ENCODE measurements at places on chromosomes 7 and 10.
A peak's percentile ranks its signal among the peaks of the same experiment; 100 is the strongest.

GRCh38 chr7:101134399-101134980 is 7.6 kb downstream of the SERPINE1 start:
- H3K4me3 ChIP-seq: no peak overlapping the region
- H3K36me3 ChIP-seq: no peaks in the 10 kb centered on the region
- peaks cover 29% of the 10 kb centered on the region for H3K4me1 ChIP-seq
- H3K27ac ChIP-seq: no peak overlapping the region
- no peak for DNase-seq
- H3K27me3 ChIP-seq: peaks cover 4% of the 10 kb centered on the region

- H3K36me3 ChIP-seq: no peaks in the 10 kb centered on the region
- H3K27ac ChIP-seq: no peak overlapping the region
Measured at GRCh38 chr10:89001024-89001728, 10.6 kb downstream of the FAS start.

- peaks cover 49% of the 10 kb centered on the region for H3K27me3 ChIP-seq
- peaks cover 4% of the 10 kb centered on the region for H3K4me1 ChIP-seq
- H3K27ac ChIP-seq: no peak overlapping the region
- no peak for DNase-seq
- H3K4me3 ChIP-seq: no peak overlapping the region
Measured at GRCh38 chr10:6753644-6754043, 173.6 kb upstream of the PRKCQ start.

DNA sequence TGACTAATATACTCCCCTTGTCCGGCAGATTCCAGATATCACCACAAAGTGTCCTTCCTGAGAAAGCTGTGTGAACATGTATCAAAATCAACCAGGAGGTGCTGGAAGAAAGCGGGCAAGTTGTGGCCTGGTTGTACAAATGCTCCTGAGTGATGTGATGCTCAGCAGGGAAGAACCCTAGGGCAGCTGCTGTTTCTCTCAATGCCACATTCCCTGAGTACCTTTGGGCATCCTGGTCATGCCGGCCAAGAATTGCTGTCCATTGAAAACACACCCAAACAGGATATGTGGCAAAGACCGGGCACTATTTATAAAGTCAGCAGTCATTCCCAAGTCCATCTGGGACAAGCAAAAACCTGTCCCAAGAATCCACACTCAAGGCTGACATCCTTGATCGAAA is 7.8 kb upstream of the ADCY1 start:
- no peaks in the 10 kb centered on the region for H3K36me3 ChIP-seq
- no peak overlapping the region for H3K4me3 ChIP-seq
- H3K4me1 ChIP-seq: no peaks in the 10 kb centered on the region
- H3K27ac ChIP-seq: no peak overlapping the region
- DNase-seq: no peak

DNA sequence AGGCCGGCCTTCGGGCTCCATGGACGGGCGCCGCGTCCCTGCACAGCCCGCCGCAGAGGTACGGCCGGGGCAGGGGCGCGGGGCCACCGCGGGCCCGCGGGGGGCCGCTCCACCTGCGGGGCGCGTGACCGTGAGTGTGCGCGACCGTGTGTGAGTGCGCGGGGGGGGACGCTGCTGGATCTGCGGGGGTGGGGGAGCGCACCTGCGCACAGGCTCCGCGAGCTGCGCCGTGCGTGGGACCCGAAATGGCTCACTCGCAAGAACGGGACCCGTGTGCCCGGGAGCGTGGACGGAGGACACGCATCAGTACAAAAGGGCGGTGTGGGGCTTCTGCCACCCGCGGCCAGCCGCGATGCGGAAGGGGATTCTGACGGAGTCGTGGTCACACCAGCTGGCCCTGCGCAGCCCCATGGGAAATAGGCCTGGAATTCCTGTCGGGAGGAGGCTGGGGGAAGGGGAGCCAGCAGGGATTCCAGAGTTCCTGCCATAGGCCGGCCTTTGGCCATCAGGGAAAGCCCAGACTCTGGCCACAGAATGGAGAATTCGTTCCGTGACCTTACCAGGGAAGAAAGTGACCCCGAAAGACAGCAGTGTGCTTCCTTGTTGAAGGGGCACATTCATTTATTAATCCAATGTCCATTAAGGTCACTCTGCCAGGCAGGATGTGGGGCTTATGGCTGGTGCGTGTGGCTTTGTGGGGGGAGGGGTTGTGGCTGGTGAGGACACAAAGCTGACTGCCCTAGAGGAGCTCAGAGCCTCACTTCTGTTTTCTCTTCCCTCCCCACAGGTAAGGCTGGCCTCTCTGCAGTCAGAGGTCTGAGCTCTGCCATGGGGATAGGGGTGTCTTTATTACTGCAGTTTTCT is 494 bp downstream of the REPIN1 start:
- H3K4me3 ChIP-seq: peak overlapping the region; percentile 100
- DNase-seq: peak; percentile 52
- peak overlapping the region; percentile 99 for H3K27ac ChIP-seq
- peaks cover 2% of the 10 kb centered on the region for H3K27me3 ChIP-seq
- peaks cover 11% of the 10 kb centered on the region for H3K36me3 ChIP-seq
- H3K4me1 ChIP-seq: peaks cover 43% of the 10 kb centered on the region

GRCh38 chr10:24009736-24010135 is 199.2 kb upstream of the KIAA1217 start:
- H3K27me3 ChIP-seq: no peaks in the 10 kb centered on the region
- DNase-seq: no peak
- H3K4me3 ChIP-seq: no peak overlapping the region
- H3K4me1 ChIP-seq: peaks cover 31% of the 10 kb centered on the region
- H3K36me3 ChIP-seq: no peaks in the 10 kb centered on the region

DNA sequence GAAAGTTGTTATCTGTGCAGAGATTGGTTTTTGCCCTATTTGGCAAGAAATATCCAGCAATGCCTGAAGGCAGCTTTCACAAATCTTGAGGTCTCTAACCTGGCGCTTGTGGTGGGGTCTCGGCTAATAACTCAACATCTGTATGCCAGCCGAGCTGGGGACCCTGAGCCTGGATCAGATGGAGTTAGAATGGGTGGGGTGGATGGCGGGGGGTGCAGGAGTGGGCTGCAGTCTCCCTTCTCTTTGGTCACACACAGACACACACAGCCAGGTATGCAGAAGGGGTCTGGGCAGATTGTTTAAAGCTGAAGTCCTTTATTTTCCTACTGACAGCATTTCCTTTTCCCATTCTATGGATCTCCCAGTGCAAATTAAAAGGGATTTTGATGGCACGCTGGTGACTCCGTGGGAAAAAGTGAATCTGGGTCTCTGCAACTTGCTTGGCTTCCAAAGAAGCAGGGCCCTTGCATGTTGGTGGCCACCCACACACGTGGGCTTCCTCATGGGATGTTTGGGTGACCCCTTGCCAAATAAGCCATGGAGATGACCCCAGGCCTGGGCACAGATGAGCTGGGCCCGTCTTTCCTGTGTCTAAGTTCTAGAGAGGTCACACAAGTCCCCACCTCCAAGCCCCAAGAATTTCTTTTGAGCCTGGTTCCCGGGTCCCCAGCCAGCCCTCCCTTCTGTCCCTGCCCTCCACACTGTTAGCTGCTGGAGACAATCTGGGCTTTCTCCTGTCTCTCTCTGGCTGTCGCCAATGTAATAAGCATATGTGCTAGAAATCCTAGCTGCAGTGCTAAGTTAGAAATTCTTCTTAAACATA is 39.9 kb upstream of the EMX2 start:
- H3K27me3 ChIP-seq: peaks cover 4% of the 10 kb centered on the region
- peak; percentile 4 for DNase-seq
- peak overlapping the region; percentile 4 for H3K4me3 ChIP-seq
